ENCODE measurements at places on chromosomes 1 and 21. TPM values are rescaled to one million over a fixed set of nuclear protein-coding genes. Genes with fewer than 3 reads are reported as not detected.

DNA sequence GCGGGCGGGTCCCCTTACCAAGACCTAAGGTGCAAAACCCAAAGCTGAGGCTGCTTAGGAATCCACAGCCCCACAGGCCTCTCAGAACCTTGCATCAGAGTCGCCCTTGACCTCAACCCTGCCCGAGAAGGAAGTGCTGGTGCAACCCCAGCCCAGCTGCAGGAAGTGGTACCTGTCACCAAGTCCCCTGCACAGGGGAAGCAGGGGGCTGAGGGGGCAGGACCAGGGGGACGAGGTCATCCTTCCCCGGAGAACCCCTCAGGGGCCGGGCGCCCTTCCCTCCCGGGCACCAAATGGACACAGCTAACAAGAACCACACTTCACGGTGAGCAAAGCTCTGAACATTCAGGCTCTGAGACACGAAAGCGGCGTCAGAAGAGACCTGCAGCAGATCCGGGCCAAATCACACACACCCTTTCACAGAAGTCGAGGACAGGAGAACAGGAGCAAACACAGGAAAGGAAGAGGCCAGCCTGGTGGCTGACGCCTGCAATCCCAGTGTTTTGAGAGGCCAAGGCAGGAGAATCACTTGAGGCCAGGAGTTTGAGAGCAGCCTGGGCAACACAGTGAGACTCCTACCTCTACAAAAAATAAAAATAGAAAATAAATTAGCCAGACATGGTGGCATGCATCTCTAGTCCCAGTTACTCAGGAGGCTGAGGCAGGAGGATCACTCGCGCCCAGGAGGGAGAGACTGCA lies 6.4 kb downstream of the ITGB2 start:
- DNase-seq: no peak

DNA sequence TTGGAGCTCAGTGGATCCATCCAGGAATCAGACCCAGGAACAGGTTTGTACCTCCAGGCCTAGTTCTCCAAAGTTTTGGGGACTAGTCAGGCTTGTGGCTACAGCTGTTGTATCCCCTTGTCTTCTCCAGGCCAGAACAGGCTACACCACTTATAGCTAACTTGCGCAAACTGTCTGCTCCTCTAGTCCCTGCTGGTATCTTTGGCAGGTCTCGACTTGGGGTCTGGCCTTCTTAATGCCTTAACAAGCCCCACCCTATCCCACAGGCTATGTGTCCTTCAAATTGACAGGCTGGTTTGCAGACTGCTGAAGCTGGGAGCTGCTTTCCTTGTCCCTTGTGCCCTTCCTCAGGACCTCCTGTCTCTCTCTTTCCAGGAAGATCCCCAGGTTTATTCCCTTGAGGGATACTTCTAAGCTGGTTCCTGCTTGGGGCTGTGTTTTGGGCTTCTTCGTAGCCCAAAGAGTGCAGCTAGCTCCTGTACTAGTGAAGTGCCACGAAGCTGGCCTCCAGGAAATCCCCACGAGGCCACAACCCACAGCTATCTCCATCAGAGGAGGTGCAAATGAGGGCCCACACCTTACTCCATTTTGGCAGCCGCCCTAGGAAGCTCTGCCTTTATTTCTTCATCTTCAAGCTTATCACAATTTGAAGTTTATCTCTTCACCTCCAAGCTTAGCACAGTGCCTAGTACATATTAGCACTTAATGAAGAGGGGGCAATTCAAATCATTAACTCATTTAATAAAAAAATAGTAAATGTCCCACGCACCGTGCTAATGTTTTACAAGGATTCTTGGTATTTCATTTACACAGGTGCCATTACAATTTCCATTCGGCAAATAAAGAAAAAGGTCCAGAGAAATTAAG lies 683 bp upstream of the DMAP1 start:
- DNase-seq: no peak

GRCh38 chr1:70042090-70042731 lies 163.2 kb downstream of the LRRC40 start:
- peak; percentile 32 for DNase-seq

DNA sequence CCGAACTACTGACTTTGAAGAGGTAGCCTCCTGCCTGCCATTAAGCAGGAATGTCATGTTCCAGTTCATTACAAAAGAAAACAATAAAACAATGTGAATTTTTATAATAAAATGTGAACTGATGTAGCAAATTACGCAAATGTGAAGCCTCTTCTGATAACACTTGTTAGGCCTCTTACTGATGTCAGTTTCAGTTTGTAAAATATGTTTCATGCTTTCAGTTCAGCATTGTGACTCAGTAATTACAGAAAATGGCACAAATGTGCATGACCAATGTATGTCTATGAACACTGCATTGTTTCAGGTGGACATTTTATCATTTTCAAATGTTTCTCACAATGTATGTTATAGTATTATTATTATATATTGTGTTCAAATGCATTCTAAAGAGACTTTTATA lies 159.8 kb upstream of the SGIP1 start:
- no peak for DNase-seq

The NBPF4 gene
- total RNA-seq: not detected

The DAB1 gene
- total RNA-seq: 0.91 TPM

The KCNK2 gene
- 0.16 TPM for total RNA-seq
